ENCODE measurements at places on chromosomes 12 and 14. TPM values are rescaled to one million over a fixed set of nuclear protein-coding genes. Genes with fewer than 3 reads are reported as not detected.

GRCh38 chr14:36505181-36505815, 14.7 kb downstream of the NKX2-1 start:
- no peak for DNase-seq

DNA sequence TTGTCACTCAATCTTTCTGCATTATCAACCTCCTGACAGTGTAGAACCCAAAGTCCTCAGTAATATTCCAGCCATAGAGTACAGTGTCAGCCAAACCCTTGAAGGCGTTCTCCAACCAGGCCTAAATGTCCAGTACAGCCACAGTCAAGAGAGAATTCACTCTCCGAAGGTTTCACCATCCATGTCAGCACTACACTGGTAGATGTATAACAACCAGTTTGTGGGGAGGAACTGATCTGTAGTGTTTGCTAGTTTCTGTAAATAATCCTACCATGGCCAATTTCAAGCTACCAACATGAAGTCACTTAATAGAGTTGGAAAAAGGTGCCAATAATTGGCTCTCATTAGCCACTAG, 456 bp upstream of the MDP1 start:
- no peak for DNase-seq

DNA sequence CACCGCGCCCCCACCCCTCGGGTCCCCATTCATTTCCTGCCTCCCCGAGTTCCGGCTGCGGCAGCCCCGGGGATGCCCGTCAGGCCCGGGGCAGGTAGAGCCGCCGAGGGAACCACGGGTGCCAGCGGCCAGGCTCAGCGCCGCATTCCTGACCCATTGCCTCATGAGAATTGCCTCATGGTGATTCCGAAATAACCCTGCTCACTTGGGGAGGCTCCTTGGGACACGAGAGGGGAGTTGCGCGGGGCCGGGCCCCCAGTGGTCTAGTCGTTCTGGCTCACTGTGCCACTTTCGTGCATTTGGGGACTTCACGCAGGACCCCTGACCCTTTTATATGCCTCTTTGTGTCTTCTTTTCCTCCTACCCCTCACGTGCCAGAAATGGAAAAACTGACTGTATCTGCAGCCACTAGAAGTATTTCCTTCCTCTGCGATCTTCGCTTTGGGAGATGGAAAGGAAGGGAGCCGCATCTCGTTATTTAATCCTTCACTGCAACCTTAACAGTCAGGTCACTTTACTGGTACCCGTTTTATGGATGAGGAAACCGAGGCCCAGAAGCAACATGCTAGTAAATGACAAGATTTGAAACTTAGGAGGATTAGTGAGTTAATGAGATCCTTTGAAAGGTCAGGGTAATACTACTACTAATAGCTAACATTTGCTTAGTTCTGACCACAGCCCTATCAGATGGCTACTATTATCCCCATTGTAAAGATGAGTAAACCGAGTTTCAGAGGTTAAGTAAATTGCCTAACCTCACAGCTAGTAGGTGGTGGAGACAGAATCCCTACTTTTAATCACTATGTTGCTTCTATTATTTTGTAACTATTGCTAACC, 768 bp downstream of the PTPN11 start:
- peak; percentile 77 for DNase-seq

- DNase-seq: no peak
Measured at GRCh38 chr12:98465505-98465904, 49.9 kb upstream of the TMPO start.

- no peak for DNase-seq
Measured at GRCh38 chr12:47711448-47711847, 5.6 kb upstream of the RPAP3 start.

DNA sequence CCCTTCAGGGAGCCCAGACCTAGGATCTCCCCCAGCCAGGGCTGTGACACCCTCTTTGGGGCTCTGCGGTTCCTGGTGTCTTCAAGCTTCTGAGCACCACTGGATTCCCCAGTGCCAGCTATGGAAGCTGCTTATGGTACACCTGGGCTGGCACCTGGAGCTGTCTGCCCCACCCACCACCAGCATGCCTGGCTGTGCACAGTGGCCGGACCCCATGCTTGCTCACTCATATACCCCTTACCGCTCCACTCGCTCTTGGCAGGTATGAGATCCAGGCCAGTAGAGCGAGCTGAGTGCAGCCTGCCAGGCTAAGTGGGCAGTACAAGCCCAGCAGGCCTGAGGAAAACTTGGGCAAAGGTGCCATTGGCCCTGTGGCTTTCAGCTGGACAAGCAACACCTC, 114.0 kb downstream of the DACT1 start:
- DNase-seq: no peak

DNA sequence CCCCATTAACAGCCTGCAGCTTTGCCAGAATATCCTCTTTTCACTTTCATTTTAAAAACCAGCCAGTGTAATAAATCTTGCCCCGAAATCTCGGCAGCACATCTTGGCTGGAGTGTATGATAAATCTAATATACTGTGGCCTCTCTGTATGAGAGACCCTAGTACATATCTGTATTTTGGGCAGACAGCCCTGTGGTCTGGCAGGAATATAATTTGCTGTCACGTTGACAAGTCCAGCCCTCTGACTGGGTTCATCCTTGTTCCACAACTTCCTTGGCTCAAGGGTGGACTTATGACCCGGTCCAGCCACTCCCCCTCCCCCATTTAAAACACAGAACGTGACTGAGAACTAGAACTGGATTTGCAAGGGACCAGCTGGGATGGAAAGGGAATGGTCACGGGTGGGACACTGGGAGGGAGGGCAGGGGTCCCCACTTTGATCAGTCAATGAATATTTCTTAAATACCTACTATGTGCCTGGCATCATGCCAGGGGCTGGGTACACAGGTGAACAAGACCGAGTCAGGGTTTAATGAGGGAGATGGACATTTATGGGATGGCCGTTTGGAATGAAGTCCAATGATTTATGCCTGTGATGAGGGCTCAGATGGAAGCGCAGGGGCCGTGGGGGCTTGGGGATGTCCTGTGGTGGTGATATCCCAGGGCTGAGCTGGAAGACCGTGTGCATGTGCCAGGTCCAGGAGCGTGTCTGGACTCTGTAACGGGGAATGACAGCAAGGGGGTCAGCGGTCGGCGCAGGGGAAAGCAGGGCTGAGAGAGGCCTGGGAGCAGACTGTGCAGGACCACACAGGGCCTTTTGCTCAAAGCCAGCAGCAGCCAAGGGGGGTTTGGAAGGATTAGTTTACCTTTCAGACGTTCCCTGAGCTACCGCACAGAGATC, 190.5 kb downstream of the PHETA1 start:
- DNase-seq: no peak

GRCh38 chr12:26768611-26769603, 64.1 kb downstream of the ITPR2 start:
- DNase-seq: no peak

DNA sequence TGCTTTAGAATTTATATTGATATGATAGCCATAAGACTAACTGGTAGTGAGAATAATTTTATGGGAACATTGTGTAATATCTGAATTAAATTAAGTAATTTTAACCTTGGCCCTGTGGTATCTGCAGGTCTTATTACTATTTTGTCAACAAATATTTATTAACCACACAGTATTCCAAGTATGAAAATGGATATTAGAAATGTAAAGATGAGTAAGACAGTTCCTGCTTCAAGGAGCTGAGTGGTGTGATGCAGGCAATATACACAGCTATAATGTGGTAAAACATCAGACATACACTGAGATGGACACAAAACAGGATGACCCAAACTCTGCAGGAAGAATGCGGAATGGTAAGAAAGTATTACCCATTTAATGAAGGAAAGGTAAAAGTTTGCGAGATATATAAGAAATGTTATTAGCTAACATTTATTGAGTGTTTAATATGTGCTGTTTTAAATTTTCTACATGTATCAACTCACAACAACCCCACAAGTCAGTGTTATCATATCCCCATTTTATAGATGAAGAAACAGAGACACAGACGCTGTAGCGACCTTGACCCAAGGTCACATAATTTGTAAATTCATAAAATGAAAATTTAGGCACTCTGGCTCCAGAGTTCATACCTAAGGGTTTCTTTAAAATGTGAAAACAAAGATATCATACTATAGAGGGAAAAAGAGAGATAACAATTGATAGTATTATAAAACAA, 12.7 kb downstream of the ABCD2 start:
- no peak for DNase-seq

Gene ADAM20
- 0.35 TPM for total RNA-seq

Gene EIF2S3B
- total RNA-seq: 0.62 TPM

Gene KLRK1
- 1.2 TPM for total RNA-seq

Gene FSCB
- total RNA-seq: not detected

Data from Right ventricle myocardium inferior (tissue), 1 donor.